Amygdala (tissue), 56 donors: ENCODE measurements at places on chromosomes 1 and 21.

DNA sequence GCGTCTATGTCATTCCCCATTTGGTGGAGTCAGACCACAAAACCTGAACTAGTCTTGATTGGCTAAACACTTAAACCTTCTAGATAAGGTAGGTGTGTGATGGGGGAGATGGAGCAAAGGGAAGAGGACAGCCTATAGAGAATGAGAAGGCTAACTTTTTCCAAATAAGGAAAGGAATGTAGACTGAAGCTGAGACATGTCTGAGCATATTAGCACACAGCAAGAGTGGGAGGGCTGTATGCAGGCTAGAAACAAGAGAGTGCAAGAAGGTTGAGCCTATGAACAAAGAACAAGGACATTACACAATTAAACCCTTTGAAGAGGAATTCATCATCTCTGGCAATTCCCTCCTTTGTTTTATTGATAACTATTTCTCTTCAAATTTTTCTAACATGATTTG is 89.2 kb upstream of the OLFM3 start:
- DNase-seq = no peak

DNA sequence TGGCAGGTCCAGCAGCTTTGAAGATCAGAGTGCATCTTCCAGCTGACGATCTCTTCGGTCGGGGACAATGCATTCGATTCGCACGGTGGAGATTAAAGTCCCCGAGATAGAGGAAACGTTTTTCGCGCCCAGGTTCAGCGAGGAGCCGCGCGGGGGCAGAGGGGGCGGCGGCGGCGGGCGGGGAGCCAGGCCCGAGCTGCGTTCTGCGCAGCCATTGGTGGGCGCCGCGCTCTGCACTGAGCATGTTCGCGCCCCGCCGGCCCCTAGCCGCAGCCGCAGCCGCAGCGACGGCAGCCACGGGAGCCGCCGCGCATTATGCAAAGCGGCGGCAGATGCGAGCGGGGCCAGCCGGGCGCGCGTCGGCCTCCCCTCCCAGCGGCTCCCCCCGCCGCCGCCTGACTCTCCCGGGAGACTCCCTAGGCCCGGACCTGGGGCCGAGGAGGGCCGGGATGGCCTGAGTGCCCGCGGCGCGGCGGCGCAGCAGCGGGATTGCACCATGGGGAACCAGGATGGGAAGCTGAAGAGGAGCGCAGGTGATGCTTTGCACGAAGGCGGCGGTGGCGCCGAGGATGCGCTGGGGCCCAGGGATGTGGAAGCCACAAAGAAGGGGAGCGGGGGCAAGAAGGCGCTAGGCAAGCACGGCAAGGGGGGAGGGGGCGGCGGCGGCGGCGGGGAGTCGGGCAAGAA is at the start of gene FMN2:
FMN2 (plus strand) TSS at position 270 of the 687 bp plus-strand sequence; CDS start at position 497, 227 bp downstream.
- no peak for DNase-seq

DNA sequence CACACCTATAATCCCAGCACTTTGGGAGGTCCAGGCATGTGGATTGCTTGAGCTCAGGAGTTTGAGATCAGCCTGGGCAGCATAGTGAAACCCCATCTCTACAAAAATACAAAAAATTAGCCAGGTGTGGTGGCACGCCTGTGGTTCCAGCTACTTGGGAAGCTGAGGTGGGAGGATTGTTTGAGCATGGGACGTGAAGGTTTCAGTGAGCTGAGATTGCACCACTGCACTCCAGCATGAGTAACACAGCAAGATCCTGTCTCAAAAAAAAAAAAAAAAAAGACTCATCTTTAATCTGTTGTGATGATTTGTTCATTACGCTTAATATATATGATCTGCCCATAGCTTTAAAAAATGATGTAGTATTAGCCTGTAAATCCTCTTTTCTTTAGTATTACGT is 44.0 kb downstream of the OR10J1 start:
- no peak for DNase-seq

DNA sequence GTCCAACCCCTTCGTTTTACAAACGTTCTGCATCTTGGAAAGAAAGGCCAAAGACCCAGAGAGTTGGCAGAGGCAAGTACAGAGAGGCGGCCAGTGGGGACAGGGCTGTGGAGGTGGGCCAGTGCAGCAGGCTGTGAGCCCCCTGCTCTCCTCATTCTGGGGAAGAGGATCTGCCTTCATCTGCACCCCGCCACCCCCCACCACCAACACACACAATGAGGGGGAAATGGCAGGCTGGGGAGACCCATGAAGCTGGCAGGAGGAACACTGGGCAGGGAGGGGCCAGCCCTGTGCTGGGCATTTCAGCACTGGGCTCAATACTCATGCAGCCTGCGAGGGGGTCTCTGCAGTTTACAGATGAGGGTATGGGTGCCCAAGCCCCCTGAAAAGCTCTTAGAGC is 14.6 kb downstream of the STMN1 start:
- DNase-seq = no peak

- no peak for DNase-seq
Observed at GRCh38 chr1:52907068-52907811, 14.3 kb downstream of the ECHDC2 start.
